AG09319 (cell line): ENCODE measurements at places on chromosomes 16 and 17.

GRCh38 chr17:30267625-30268024 is 24.1 kb downstream of the BLMH start:
- no peak for DNase-seq

DNA sequence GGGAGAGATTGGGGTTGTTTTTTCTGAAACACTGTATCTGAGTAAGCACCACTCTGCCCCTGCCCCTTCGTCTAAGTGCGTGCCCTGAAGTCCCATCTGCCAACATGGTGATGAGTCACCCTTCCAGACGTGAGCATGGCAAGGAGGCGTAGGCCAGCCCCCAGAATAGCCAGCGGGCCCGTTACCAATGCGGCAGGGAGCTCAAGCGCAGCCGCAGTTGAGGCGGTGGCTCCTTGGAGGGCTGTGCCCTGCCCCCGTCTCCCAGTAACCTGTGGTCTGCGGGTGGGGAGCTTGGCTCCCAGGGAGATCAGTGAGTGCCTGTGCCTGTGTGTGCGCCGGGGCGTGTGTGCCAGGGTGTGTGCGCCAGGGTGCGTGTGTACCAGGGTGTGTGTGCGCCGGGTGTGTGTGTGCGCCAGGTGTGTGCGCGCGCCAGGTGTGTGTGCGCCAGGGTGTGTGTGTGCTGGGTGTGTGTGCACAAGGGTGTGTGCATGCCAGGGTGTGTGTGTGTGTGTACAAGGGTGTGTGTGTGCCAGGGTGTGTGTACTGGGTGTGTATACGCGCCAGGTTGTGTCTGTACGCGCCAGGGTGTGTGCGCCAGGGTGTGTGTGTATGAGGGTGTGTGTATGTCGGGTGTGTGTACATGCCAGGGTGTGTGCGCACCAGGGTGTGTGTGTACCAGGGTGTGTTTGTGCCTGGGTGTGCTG is 98.6 kb upstream of the CHMP6 start:
- DNase-seq, result no peak

GRCh38 chr16:12569061-12569460 is 234.6 kb downstream of the CPPED1 start:
- DNase-seq, result no peak

DNA sequence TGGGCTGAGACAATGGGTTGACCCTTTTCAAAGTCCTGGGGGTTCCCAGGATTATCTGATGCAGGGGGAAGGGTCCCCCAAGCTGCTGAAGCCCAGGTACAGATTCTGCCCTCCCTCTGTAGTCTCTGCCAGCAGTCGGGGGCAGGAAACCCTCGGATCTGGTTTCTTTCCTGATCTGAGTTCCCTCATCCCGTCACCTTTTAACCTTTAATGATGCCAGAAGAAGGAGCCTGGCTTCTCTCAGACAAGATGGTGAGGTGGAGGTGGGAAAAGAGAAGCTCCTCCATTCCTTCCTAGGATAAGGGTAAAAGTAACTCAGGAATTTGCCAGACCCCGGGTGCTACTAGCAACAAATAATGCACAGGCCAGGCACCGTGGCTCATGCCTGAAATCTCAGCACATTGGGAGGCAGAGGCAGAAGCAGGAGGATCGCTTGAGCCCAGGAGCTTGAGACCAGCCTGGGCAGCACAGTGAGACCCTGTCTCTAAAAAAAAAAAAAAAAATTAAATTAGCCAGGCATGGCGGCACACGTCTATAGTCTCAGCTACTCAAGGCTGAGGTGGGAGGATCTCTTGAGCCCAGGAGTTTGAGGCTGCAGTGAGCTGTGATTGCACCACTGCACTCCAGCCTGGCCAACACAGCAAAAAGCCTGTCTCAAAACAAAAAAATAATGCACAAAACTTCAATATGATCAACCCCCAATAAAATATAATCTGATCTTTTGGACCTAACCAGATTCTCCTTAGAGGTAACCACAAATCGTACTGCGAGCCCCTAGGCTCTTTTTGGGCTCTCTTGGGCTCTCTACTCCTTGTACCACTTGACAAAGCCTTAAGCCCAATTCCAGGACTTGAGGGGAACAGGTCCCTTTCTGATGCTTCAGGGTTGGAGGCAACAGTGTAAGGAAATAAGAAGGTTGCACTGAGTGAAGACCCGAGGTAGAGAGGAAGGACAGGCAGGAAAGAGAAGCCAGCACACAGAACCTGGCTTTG is 5.7 kb downstream of the CDC42EP4 start:
- no peak for DNase-seq

DNA sequence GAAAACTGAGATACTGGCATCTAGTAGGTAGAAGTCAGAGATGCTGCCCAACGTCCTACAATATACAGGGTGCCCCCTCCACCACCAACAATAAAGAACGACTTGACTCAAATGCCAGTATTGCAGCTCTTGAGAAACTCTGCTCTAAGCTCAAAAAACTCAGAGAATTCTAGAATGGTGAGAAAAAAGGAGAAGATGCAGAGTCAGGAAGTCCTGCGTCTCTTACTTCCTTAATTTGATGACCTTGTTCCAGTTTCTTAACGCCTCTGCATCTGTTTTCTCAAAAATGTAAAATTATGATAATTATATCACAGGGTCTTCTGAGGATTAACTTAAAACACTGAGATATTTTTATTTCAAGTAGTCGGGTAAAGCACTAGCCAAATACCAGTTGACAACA is 1.7 kb upstream of the HSBP1 start:
- no peak for DNase-seq

GRCh38 chr16:79303959-79304387 is 296.6 kb downstream of the MAF start:
- no peak for DNase-seq

GRCh38 chr17:72683506-72684404 is 408.7 kb downstream of the SLC39A11 start:
- peak; percentile 72 for DNase-seq

GRCh38 chr16:86757704-86758040 is 179.3 kb downstream of the FOXL1 start:
- no peak for DNase-seq

DNA sequence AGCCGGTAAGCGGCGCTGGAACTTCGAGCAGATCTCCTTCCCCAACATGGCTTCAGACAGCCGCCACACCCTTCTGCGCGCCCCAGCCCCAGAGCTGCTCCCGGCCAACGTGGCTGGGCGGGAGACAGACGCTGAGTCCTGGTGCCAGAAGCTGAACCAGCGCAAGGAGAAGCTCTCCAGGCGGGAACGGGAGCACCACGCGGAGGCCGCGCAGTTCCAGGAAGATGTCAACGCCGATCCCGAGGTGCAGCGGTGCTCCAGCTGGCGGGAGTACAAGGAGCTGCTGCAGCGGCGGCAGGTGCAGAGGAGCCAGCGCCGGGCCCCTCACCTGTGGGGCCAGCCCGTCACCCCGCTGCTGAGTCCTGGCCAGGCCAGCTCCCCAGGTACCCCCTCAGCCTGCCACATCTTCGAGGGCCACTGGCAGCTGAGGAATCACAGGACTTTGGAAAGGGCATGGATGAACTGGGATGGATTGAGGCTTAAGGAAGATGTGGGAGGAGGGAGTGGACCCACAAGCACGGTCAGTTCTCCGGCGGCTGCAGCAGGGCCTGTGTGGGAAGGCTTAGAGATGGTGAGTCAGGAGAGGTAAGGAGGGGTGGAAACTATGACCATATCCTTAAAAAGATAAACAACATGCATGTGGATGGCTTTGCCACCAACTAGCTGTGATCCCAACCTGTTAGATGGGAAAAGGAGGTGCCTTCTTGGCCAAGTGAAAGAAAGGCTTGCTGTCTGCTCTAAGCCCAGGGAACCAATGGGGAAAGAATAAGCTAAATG is 3.4 kb upstream of the LLGL2 start:
- no peak for DNase-seq

DNA sequence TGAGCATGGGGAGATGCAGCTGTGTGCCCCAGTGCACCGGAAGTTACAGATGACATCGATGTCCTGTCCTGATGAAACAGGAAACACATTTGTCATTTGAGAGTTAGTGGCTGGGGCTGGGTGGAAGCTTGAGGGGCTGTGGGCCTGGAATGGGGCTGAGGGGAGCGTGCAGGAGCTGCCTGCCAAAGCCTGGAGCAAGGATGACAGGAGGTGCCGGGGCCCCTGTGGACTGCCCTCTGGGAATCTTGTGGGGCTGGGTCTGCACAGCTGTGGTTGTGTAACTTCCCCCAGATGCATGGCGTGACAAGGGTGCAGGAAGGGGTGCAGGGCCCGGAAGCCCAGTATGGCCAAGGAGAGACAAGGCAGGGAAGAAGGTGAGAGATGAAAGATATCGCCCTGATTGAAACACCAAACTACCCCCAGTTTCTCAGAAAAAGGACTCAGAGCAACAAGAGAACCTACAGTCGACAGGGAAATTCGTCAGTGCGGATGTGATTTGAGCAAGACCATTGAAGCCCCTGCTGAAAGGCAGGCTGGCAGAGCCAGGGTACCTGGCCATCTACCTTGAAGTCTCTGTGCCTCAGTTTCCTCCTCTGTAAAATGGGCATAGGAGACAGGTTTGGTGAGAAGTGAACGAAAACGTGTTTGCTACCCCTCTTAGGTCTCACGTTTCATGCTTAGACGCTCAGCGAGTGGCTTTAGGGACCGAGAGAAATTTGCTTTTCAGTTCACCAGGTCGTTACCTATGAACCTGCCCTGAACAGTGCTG is 8.8 kb downstream of the MMP25 start:
- DNase-seq, result no peak

DNA sequence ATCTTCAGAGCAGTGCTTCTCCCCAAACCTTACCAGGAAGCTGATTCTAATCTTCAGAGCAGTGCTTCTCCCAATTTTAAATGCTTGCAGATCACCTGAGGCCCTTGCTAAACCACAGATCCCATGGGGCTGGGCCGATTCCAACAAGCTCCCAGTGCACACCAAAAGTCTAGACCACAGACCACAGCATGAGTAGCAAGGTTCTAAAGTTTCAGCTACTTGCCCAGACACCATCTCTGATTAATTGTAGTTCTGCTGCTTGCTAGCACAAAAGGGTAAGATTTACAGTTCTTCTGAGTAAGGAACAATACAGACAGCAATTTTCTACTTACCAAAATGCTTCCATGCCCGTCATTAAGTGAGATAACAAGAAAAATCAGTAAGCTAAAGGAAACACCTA is 12.2 kb downstream of the CLEC3A start:
- DNase-seq, result no peak

GRCh38 chr16:84836967-84837366 is 17.2 kb downstream of the CRISPLD2 start:
- DNase-seq, result no peak

GRCh38 chr17:51087072-51087757 is 33.5 kb downstream of the SPAG9 start:
- no peak for DNase-seq

DNA sequence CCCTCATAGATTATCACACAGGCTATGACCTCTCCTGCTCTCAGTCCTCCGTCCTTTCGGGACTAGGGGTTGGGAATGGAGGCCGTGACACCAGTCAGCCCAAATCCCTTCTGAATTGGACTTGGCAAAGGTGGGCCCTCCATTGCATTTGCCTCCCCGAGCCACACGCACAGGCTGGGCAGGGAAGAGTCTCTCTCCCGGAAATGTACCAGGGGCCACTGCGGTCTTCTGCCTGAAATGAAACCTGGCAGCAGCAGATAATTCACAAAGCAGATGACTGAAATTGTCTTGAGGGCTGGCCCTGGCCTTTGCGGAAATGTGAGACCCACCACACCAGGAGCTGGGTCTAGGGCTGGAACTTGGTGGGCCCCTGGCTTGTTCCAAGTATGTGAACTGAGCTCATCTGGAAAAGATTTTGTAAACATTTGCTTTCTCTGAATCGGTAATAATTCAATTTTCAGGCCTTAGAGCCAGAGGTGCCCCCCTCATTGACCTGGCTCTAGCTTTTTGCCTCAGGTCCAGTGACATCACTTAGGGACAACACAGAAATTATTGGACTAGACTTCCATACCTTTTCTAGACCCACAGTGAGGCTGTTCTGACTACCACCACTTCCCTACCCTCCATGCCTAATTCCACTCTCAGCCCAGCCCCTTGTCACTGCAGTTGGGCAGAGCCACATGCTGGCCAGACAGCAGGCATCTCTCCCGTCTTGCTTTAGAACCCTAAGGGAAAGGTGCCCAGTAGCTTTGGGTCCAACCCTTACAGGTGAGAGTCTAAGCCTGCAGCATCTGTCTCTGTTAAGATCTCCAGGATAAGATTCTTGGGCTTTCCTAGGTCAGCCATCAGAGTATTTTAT is 75.2 kb downstream of the CCDC182 start:
- no peak for DNase-seq

DNA sequence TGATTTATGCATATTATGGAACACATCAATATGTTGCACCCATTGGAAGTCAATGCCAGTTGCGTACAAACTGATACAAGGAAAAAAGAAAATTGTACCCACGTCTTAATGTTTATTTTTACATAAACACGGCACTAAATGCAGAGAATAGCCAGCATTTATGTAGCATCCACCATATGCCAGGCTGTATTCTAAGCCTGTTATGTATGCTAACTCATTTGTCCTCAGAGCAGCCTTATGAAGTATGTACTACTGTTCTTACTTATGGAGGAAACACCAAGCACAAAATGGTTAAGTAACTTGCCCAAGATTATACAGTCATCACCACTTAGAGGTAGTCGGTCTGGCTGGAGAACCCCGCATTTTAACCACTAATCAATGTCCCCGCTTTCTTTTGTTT is 837.9 kb upstream of the RBFOX1 start:
- no peak for DNase-seq
